T-helper 2 cell treated with Interferon-gamma antibody and Interleukin-4, amounts not matched to agents 5 μg/mL and 100 μg/mL, for 36 hours (primary cell): ENCODE measurements at places on chromosomes 6 and 20.

GRCh38 chr6:44967481-44967880, 360.6 kb upstream of the RUNX2 start:
- no peak overlapping the region for H3K4me3 ChIP-seq
- H3K27me3 ChIP-seq, result no peaks in the 10 kb centered on the region
- DNase-seq, result no peak
- H3K27ac ChIP-seq, result no peak overlapping the region

GRCh38 chr20:34525709-34526416, 9.6 kb downstream of the DYNLRB1 start:
- H3K36me3 ChIP-seq, result peaks cover 45% of the 10 kb centered on the region
- H3K27me3 ChIP-seq, result no peaks in the 10 kb centered on the region
- no peak overlapping the region for H3K4me3 ChIP-seq
- no peak overlapping the region for H3K27ac ChIP-seq
- DNase-seq, result no peak

DNA sequence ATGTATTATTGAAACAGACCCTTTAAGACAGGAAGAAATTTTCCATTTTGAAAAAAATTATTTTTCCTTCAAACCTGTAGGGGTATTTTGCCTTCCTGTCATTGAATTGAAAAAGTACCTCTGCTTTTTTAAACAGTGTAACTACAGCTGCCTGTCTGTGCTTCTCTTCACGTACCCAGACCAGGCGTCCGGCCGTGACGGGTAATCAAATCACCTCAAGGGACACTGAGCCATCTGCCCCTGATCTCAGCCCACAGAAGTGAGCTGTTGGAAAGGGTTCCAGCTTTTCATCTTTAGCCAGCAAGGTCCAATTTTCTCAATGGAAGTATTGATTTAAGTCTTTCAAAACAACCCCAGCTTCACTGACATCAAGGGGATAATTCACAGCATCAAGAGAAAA, 58.0 kb downstream of the SLC35D3 start:
- no peak overlapping the region for H3K4me3 ChIP-seq
- peaks cover 36% of the 10 kb centered on the region for H3K27me3 ChIP-seq

- H3K27ac ChIP-seq, result peak overlapping the region; percentile 75
- peaks cover 14% of the 10 kb centered on the region for H3K4me1 ChIP-seq
- peaks cover 63% of the 10 kb centered on the region for H3K36me3 ChIP-seq
- DNase-seq, result no peak
- no peak overlapping the region for H3K4me3 ChIP-seq
Measured at GRCh38 chr20:31559704-31560093, 45.4 kb upstream of the ID1 start.

GRCh38 chr20:41265938-41266337, 51.6 kb downstream of the ZHX3 start:
- H3K27ac ChIP-seq, result no peak overlapping the region
- H3K4me3 ChIP-seq, result no peak overlapping the region
- H3K27me3 ChIP-seq, result no peaks in the 10 kb centered on the region
- H3K36me3 ChIP-seq, result no peaks in the 10 kb centered on the region

GRCh38 chr6:7323074-7323473, 10.1 kb upstream of the SSR1 start:
- H3K4me3 ChIP-seq, result no peak overlapping the region
- H3K27ac ChIP-seq, result no peak overlapping the region
- peaks cover 1% of the 10 kb centered on the region for H3K4me1 ChIP-seq
- H3K27me3 ChIP-seq, result peaks cover 12% of the 10 kb centered on the region

DNA sequence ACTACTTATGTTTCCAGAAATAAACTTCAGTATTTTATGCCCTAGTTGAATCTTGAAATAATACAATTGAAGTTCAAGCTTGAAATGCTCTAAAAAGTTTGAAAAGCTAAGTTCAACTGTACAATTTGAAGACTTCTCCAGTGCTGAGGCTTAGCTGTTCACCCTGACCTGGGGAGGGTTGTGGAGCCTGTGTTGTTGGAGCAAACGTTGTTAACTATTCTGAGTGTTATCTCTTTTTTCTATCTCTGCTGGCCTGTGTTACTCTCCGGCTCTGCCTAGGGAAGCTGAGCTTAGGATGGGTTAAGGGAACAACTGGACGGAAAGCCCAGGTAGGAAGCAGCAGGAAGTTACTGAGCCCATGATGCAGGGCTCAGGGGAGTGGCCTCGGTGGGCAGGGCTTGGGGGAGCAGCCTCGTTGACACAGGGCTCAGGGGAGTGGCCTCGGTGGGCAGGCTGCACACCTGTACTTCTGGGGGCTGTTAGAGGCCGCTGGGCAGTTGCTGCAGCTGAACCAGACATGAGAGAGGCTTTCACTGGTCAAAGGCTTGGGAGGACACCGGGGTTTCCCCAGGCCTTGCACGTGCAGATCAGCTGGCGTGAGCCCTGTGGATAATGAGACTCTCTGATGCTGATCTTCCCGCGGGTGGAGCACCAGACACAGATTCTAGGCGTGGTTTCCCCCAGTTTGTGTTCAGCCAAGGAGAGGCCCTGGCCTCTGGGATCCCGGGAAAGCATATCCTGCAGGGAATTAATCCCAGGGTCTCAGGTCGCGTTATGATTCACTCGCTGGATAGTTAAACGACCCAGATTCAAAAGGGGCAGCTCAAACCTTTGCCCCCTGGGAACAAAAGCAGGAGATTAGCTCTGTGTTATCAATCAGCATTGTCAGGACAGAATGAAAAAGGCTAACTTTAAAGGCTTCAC, 58.9 kb downstream of the ERMARD start:
- no peak overlapping the region for H3K27ac ChIP-seq
- DNase-seq, result no peak
- peaks cover 17% of the 10 kb centered on the region for H3K4me1 ChIP-seq
- H3K4me3 ChIP-seq, result no peak overlapping the region
- H3K36me3 ChIP-seq, result no peaks in the 10 kb centered on the region
- peaks cover 32% of the 10 kb centered on the region for H3K27me3 ChIP-seq

DNA sequence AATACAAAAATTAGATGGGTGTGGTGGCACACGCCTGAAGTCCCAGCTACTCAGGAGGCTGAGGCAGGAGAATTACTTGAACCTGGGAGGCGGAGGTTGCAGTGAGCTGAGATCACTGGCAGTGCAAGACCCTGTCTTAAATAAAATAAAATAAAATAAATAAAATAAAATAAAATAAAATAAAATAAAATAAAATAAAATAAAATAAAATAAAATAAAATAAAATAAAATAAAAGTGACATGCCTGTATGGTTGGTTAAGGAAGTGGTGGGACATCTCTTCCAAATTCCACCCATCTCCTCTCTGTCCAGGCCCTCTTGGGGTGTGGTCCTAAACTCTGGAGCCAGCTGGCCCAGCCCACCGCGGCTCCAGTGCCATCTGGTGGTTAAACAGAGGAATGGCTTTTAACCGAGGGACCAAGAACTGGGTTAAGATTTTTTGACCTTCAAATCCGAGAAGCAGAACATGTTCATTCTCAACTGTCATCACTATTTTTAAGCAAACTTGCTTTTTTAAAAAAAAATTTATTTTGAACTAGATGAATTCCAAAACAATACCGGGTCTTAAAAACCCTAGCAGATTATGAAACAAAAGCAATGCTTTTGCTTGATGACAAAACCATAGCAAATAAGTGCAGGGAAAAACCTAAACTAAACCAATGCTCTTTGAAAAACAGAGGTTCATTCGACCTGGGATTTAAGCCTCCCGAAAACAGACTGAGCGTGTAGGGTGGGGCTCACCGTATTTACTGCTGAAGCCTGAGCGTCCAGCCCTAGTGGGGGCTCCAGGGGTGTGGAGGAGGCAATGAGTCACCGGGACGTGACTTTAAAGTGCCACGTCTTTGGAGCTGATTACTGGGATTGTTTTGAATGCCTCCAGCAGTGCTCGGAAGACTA, 68.8 kb downstream of the CDC5L start:
- peaks cover 8% of the 10 kb centered on the region for H3K4me1 ChIP-seq
- DNase-seq, result peak; percentile 22
- H3K4me3 ChIP-seq, result no peak overlapping the region
- peaks cover 6% of the 10 kb centered on the region for H3K27me3 ChIP-seq

- H3K36me3 ChIP-seq, result no peaks in the 10 kb centered on the region
- no peak overlapping the region for H3K27ac ChIP-seq
- no peak for DNase-seq
Measured at GRCh38 chr6:64290867-64291266, 655.3 kb downstream of the PHF3 start.

GRCh38 chr20:14727485-14728150, 390.2 kb upstream of the FLRT3 start:
- H3K4me1 ChIP-seq, result no peaks in the 10 kb centered on the region
- no peaks in the 10 kb centered on the region for H3K36me3 ChIP-seq

DNA sequence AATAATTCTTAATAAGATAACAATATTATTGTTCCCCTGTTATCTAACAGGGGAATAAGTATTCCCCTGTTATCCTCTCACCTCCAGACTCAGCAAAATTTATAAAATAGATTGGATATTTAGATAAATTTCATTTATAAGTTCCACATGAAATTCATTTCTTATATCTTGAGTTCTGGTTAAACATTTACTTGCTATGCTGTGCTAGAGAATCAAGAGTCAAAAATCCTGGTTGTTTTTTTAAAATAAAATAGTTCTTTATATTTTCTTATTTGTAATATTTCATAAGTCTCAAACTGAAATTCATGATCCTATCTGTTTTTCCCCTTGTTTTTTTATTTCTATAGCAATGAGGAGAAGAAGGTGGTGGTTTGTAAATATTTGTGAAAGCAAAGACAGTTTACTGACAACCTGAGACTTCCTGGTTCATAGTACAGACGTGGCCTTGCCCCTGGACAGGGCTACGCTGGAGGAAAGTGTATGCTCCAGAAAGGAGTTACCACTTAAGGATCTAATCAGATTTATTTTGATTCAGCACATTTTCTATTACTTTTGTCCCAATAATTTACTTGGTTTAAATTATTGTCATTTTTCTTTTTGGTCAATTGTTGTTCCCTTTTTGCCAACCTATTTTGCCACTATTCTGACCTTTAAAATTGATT, 37.8 kb upstream of the MARCKS start:
- H3K4me3 ChIP-seq, result no peak overlapping the region
- H3K36me3 ChIP-seq, result no peaks in the 10 kb centered on the region
- no peaks in the 10 kb centered on the region for H3K4me1 ChIP-seq
- no peak for DNase-seq

DNA sequence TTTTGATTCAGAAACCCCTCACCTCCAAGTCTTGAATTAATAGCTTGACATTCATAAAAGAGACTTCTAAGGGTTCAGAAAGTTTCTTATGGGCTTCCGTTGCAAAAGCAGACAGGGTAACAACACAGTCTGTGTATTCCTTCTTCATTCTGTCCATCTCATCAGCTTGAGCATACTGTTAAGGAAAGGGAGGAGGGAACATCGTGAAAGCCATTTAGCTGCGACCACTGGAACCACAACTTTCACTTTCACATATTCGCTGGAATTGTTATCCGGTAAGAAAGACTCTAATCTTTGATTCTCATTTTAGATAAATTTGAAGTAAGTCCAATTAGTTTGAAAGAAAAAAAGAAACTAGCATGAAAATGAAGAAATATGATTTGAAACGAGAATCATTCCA, 174.4 kb downstream of the SYNE1 start:
- peaks cover 4% of the 10 kb centered on the region for H3K4me1 ChIP-seq
- no peak overlapping the region for H3K4me3 ChIP-seq
- no peak for DNase-seq
- no peak overlapping the region for H3K27ac ChIP-seq
- no peaks in the 10 kb centered on the region for H3K36me3 ChIP-seq

GRCh38 chr6:41451515-41452163, 94.5 kb upstream of the FOXP4 start:
- H3K27ac ChIP-seq, result no peak overlapping the region
- no peak overlapping the region for H3K4me3 ChIP-seq
- H3K27me3 ChIP-seq, result no peaks in the 10 kb centered on the region
